ENCODE measurements at places on chromosomes 5 and 9.

DNA sequence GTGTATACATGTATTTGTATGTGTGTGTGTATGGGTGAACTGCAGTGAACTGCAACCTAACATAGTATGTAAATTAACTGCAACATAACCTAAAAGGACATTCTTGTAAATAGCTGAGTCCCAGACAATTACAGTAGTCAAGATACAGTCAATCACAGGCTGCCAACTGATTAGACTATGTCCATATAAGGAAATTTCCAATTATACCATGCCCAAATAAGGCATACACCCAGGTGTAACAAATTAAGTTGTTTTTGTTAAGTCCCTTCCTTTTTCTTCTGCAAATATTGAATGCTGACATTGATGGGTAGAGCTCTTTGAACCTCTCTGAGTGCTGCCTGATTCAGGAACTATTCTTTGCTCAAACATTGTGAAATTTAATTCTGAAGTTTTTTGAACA is 594.6 kb upstream of the FAM174A start:
- DNase-seq, result no peak

DNA sequence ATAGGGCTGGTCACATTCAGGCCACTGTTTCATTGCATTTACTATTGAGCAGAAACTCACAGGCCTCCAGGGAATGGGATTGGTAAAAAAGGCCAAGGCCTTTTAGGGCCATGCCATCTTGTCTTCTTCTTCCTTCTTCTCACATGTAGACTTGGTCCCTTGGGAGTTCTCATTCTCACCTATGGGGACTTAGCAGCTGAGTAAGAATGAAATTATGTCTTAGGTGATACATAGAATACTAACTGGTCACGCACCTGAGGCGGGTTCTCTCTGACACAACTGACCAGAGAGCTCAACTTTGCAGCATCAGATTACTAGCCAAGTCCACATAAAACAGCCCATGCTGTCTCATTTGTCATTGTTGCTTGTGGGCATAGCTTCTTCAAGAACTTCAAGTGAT is 641.8 kb downstream of the EFNA5 start:
- DNase-seq, result no peak

GRCh38 chr9:36415822-36416525 is 15.9 kb upstream of the RNF38 start:
- no peak for DNase-seq

- DNase-seq, result no peak
Measured at GRCh38 chr5:131773805-131774204, 23.0 kb downstream of the FNIP1 start.

- DNase-seq, result peak; percentile 38
Measured at GRCh38 chr5:152505442-152506042, 100.5 kb upstream of the NMUR2 start.

DNA sequence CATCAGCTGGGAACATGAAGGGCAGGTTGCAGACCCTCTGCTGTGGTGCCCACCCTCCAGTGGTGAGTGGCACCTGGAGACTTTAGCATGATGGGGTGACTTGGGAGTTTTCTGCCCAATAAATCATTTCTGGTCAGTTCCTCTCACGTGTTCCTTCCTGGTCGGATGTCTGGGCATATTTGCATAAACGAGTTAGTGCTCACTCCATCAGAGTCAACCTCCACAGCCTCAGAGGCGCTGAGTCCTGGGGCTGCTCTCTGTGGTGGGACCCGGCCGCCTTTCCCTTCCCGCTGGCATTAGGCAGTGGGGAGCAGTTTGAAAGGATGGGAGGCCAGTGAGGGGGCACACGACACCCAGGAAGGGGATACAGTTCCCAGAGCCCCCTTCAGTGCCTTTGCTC is 114.0 kb upstream of the FCN2 start:
- DNase-seq, result no peak

GRCh38 chr9:136996361-136997292 is at the start of gene CLIC3:
Gene CLIC3, minus strand, starts transcription at chr9:136996568. Its CDS starts 25 bp downstream, at chr9:136996543.
- DNase-seq, result no peak

DNA sequence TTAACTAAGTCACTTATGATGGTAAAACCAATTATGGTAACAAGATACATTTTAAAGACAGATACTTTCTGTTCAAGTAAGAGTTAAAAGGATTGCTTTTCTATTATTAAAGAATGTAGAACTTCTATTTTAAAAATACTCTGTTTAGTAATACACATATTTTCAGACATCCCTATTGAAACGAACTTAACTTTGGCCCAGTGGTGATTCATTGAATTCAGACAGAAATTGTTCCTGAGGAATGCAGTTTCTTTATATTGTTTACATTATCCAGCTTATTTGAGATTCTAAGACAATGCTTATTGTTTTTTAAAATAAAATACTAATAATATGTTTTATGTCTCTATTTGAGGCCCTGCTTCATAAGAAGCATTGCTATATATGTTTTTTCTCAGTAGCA is 816.4 kb downstream of the SEMA5A start:
- no peak for DNase-seq

DNA sequence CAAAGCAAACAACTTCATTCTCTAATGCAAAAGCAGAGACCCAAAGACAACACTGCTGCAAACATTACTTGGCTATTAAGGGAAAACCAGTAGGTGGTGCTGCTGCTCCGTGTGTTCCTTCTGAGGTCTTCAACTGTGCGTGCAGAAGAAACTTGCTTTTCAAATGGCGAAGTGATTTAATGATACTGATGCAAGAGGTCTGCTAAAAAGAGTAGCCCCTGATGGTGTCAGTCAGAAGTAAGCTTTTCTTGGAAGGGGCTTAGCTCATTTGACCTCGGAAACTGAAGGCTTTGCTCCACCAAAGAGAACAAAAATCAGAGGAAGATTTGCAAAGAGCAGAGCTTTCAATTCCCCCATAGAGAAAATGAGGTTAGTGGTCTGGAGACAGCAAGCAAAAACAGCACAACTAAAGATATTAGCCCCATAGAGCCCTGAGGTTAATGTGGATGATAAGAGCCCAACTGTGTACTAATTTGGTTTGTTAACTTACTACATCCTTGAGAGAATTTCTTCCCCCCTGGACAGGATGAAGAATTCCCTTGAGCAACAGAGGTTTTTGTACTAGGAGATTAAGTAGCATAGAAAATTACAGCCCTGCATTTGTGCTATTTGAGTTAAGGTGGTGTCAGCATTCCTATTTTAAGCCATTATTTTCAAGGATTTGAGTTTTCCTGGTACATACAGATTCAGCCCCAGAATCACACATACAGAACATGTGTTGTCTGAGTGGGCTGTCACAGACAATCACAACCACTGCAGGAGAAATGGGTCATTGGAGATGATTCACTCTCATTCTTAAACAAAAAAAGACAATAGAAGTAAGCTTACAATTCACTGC is 153.2 kb upstream of the C9orf72 start:
- peak; percentile 82 for DNase-seq

DNA sequence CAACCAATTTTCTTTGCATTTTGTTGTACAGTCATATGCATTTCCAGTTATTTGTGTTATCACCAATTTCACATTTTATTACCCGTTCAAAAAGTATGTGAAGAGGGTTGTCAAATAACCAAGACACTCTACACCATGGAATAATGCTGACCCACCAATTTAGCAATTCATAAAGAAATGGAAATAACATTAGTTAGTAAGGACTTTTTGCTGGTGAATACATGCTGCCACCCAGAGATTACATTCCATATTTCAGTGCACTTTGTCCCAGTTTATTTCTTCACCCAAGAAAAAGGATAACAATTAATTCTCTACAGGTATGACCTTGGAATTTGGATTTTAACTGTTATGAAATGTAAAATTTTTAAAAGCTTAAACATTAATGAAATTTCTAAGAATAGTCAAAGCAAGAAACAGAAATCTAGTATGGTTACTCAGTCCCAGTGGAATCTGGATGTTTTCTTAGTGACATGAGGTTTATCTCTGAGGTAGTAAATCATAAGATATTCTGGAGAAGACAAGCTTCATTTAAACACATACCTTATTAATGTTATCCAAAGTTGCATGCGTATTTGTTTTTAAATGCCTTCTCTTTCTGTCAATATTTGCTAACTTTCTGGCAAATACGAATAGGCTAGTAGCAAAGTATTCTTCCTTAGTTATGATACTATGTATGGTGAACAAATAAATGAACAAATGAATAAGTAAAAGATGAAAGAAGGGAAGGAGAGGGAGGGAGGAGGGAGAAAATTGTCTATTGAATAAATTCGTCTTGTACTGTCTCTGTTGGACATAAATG is 100.6 kb downstream of the CETN3 start:
- DNase-seq, result no peak

GRCh38 chr5:103513701-103514100 is 48.9 kb downstream of the NUDT12 start:
- DNase-seq, result peak; percentile 77

DNA sequence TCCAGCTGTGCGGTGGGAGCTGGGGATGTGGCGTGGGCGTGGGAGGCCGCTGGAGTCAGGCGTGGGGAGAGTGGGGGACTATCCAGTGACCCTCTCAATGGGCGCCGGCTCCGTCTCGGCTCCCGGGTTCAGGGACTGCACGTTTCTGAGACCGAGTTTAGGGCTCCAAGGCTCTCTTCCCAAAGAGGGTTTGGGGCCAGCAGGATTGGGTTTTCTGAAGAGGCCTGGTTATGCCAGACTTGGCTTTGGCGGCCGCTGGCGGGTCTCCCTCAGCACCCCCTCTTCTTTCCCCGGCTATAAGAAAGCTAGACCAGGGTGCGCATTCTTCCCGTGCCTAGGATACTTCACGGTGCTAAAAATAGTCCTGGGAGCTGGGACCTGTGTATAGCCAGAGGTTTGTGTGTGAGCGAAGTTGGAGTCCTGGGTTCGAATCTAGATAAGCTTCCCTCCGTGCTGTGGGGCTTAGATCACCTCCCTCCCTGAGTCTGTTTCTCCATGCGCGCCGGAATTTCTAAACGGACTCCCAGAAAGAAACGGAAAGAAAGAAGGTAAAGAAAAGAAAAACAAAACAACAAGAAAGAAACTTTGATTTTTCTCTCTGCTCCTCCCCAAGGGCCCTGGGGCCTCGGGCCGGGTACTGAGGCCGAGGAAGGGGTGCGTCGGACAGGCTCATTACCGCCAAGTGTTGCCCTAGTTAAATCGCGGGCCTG is 5.0 kb downstream of the HAND1 start:
- no peak for DNase-seq

GRCh38 chr9:588981-589380 is 252.5 kb upstream of the DMRT1 start:
- no peak for DNase-seq

DNA sequence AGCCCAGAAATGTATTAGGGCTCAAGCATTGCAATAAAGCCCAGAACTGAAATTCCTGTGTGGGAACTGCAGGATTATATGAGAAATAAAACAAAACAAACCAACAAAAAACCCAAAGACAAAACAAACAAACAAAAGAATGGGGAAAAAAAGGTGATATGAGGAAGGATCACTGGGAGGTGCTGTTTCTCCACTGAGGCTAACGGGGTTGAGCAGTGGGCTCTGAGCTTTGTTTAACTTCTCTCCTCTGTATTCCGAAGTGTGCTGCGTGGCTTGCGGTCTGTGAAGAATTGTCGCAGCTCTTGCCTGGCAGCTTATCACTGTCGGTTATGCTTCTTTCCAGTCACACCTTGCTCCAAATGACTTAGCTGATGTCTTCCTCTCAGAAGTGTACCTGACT is 106.3 kb downstream of the TENT4A start:
- peak; percentile 27 for DNase-seq

GRCh38 chr5:122169350-122170103 is 40.2 kb downstream of the ZNF474 start:
- no peak for DNase-seq

GRCh38 chr5:52987711-52988331 is 1.3 kb upstream of the ITGA2 start:
- no peak for DNase-seq

- DNase-seq, result no peak
Measured at GRCh38 chr5:135221187-135221473, 177.9 kb downstream of the MACROH2A1 start.

- no peak for DNase-seq
Measured at GRCh38 chr5:150188146-150188842, 1.6 kb upstream of the SLC6A7 start.

GRCh38 chr9:116058421-116058820 is 95.2 kb upstream of the PAPPA start:
- no peak for DNase-seq

DNA sequence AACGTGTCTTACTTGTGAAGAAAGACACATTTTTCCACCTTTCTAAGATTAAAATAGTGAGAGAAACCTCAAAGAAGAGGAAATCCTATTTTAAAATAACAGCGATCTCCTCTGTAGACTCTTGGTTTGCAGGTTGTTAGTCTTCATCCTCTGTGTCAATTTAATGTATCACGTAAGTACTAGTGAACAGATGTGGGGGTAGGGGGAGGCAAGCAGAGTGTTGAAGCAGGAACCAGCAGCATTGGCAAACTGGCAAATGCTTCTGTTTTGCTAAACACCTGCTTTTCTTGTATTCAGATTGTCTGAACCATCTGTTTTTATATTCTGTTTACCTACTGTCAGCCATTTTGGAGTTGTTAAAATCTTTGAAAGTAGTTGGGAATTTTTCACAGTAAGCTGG is 159.3 kb upstream of the TLX3 start:
- DNase-seq, result no peak

- DNase-seq, result no peak
Measured at GRCh38 chr9:101999441-101999840, 261.0 kb upstream of the GRIN3A start.

GRCh38 chr5:173830421-173830820 is 57.7 kb upstream of the CPEB4 start:
- DNase-seq, result no peak

- DNase-seq, result peak; percentile 37
Measured at GRCh38 chr9:17744786-17745185, 165.9 kb downstream of the SH3GL2 start.

DNA sequence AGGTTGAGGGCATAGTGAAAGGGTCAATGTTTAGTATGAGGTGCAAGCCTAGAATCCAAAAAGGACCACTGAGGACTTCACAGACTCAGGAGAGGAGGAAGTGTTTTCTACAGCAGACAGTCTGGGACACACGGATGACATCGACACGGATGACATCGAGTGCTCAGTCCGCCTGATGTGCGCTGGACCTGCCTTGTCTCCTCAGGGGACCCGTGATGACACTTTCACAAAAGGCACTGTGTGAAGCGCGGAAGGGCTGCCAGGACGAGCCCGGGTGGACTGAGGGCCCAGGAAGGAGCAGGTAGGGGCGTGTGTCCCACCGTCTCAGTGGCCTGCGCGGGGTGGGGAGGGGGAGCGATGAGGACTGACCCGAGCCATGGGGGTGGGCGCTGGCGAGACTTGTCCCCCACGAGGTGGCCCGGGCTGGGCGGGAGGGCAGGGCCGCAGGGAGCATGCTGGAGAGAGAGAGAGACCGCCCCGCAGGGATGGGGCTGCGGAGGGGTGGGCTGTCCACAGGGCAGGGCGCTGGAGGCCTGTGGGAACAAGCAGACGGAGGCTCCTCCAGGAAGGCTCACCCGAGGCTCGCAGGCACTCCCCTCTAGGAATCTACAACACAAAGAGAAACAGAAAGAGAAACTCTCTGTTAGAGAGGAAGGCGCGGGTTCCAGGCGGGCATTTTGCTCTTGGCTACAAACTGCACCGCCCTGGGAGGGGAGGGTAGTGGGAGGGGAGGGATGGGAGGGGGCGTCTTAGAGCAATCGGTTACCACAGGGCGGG is 54.9 kb downstream of the USP20 start:
- no peak for DNase-seq

- DNase-seq, result peak; percentile 54
Measured at GRCh38 chr5:134003817-134004625, 754 bp downstream of the VDAC1 start.
